Heart left ventricle (tissue), 16 donors: ENCODE measurements at places on chromosomes 11 and 22.

GRCh38 chr11:134560566-134561330, 148.7 kb upstream of the B3GAT1 start:
- no peak for DNase-seq
- no peak overlapping the region for H3K4me3 ChIP-seq

GRCh38 chr11:77065878-77066228, 918 bp upstream of the CAPN5 start:
- no peak for DNase-seq
- H3K27ac ChIP-seq = peak overlapping the region; percentile 95
- H3K4me3 ChIP-seq = peak overlapping the region; percentile 97
- no peaks in the 10 kb centered on the region for H3K27me3 ChIP-seq
- H3K4me1 ChIP-seq = peaks cover 6% of the 10 kb centered on the region

DNA sequence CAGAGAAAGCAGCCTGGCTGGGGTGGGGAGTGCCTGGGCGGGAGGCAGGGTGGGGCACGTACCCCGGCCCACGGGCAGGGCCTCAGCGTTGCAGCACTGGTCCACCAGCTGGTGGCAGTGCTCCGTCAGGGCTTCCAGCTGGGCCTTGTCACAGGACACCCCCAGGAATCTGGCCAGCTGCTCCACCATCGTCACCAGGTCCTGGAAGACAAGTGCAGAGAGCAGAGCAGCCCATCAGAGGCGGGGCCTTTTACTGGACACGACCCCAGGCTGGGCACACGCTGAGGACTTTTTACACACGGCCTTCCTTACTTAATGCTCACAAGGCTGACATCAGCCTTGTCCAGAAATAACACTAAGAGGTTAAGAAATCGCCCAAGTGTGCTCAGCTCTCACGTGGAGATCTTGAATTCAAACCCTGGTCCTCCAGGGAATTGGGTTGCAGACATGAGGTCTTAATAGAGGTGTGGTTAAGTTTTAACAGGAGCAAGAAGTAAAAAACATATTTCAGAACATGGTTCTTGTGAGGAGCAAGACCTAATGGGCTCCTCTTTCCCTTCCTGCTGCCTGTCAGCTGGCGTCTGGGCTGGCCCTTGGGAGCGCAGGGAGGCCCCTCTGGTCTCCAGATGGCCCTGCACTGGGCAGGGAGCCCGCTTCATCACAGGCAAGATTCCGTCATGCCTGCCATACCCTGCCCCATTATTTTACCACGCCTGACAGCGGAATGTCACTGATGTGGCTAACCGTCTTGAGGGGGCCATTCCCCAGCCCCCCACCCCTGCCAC, 17.1 kb upstream of the EFCAB6 start:
- H3K36me3 ChIP-seq = no peaks in the 10 kb centered on the region
- peak overlapping the region; percentile 75 for H3K27ac ChIP-seq
- peaks cover 35% of the 10 kb centered on the region for H3K4me1 ChIP-seq

DNA sequence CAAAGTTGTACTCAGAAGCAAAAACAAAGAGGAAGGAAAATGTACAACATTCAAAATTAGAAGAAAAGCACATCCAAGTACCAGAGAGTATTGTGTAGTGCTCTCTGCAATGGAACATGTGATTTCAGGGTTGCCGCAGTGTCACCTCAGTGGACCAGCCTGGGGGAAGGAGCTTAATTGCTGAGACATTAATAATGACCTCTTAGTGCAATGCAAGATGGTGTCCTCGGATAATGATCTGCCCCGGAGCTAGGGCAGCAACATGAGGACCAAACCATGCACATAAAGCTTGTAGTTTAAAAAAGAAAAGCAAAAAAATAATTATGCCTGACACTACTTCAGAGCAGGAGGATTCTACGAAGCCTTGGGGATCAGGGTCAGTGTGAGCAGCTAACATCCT, 11.3 kb upstream of the JHY start:
- H3K36me3 ChIP-seq = no peaks in the 10 kb centered on the region
- H3K27ac ChIP-seq = no peak overlapping the region
- no peak overlapping the region for H3K4me3 ChIP-seq
- DNase-seq = no peak
- peaks cover 12% of the 10 kb centered on the region for H3K27me3 ChIP-seq

GRCh38 chr11:76592025-76592914, 78.3 kb downstream of the LRRC32 start:
- H3K27me3 ChIP-seq = no peaks in the 10 kb centered on the region
- H3K27ac ChIP-seq = no peak overlapping the region
- H3K4me1 ChIP-seq = peaks cover 16% of the 10 kb centered on the region
- H3K36me3 ChIP-seq = no peaks in the 10 kb centered on the region
- H3K4me3 ChIP-seq = no peak overlapping the region

DNA sequence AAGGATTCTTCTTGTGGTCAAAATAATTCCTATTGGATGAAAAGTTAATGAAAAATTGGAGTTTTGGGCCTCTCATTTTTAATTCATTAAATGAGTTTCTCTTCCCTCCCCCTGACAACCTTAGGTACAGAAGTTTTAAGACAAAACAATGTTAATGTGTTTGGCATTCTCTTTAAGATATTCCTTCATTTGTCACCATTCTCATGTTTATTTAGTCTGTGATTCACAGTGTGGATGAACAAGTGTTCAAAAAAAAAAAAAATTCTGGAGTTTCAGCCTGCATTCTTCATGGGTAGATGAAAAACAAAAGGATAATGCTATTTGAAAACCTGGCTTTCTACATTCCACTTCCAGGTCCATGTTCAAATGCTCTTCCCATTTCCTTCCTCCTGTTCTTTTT, 172.6 kb upstream of the LUZP2 start:
- H3K36me3 ChIP-seq = no peaks in the 10 kb centered on the region
- H3K27ac ChIP-seq = no peak overlapping the region
- H3K4me3 ChIP-seq = no peak overlapping the region
- no peaks in the 10 kb centered on the region for H3K4me1 ChIP-seq
- H3K27me3 ChIP-seq = no peaks in the 10 kb centered on the region

DNA sequence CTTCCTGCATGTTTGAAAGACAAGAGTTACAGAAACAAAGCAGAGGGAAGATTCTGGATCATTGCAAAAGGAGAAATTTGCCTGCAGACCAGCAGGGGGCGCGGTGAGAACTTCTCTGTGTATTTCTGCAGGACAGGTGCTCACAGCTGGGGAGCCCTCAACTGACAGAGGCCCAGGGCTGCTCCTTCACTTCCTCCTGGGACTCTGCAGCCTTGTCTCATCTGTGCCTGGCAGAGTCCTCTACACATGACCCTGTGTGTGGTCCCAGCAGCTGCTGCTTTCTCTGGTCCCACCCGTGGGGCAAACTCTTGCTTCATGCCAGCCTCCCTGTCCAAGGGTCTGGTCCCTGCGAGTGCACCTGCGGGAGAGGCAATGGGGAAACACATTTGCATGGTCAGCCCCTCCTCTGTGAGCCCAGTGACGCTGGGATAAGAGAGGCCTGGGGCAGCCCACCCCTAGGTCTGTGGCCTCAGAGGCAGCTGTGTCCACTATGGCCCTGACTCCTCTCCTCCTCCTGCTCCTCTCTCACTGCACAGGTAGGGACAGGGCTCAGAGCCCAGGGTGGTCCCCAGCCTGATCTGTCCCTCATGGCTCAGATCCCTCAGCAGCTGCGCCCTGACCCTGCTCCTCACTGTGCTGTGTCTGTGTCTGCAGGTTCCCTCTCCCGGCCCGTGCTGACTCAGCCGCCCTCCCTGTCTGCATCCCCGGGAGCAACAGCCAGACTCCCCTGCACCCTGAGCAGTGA, 43.2 kb upstream of the VPREB1 start:
- no peak overlapping the region for H3K27ac ChIP-seq
- DNase-seq = peak; percentile 53
- no peaks in the 10 kb centered on the region for H3K4me1 ChIP-seq
- no peak overlapping the region for H3K4me3 ChIP-seq
- no peaks in the 10 kb centered on the region for H3K36me3 ChIP-seq

DNA sequence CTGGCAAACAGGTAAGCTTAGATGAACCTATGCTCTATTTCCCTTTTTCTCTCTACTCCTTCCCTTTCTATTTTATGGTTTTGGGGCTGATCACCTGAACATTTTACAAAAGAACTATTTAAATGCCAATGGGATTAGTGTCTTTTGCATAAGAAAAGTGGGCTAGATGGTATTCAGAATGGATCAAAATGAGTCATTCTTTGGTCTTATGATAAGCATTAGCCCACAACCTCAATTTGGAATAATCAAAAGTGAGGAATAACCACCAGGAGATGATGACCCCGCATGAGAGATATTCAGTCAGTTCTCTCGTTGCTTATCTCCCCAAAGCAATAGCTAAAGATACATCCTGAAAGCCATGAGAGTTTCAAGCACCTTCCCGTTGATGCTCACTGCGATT, 399.0 kb upstream of the CADM1 start:
- H3K4me3 ChIP-seq = no peak overlapping the region
- H3K27ac ChIP-seq = no peak overlapping the region
- no peaks in the 10 kb centered on the region for H3K4me1 ChIP-seq
- no peak for DNase-seq

- H3K4me3 ChIP-seq = no peak overlapping the region
- no peaks in the 10 kb centered on the region for H3K36me3 ChIP-seq
- H3K27ac ChIP-seq = no peak overlapping the region
- DNase-seq = no peak
- H3K4me1 ChIP-seq = peaks cover 18% of the 10 kb centered on the region
These were observed 31.4 kb downstream of the ZC3H12C start for GRCh38 chr11:110124605-110125004.

- no peak overlapping the region for H3K4me3 ChIP-seq
- peak; percentile 9 for DNase-seq
- H3K27me3 ChIP-seq = no peaks in the 10 kb centered on the region
- H3K27ac ChIP-seq = no peak overlapping the region
These were observed 41.9 kb upstream of the SMIM38 start for GRCh38 chr11:69113646-69114340.

GRCh38 chr22:20946080-20946986, 20.7 kb upstream of the AIFM3 start:
- peaks cover 15% of the 10 kb centered on the region for H3K36me3 ChIP-seq
- H3K27me3 ChIP-seq = no peaks in the 10 kb centered on the region
- no peak overlapping the region for H3K27ac ChIP-seq
- no peak for DNase-seq

DNA sequence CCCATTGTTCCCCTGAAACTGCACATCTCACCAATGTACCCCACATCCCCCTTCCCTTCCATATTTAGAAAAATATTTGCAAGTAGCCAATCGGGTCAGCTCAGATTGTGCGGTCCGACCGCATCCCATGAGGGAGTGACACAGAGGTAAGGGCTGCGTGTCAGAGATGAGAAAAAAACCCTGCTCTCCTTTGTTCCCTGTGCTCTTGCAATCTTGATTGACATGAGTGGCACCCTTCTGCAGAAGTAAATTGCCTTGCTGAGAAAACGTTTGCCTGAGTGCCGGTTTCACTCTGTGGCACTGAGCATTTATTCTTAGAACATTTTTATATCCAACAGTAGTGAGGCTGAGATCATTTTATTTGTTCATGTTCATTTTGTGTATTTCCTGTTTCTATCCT, 81.6 kb upstream of the CCDC90B start:
- no peaks in the 10 kb centered on the region for H3K4me1 ChIP-seq
- no peak overlapping the region for H3K4me3 ChIP-seq
- no peaks in the 10 kb centered on the region for H3K36me3 ChIP-seq
- H3K27ac ChIP-seq = no peak overlapping the region
- DNase-seq = no peak
- no peaks in the 10 kb centered on the region for H3K27me3 ChIP-seq

DNA sequence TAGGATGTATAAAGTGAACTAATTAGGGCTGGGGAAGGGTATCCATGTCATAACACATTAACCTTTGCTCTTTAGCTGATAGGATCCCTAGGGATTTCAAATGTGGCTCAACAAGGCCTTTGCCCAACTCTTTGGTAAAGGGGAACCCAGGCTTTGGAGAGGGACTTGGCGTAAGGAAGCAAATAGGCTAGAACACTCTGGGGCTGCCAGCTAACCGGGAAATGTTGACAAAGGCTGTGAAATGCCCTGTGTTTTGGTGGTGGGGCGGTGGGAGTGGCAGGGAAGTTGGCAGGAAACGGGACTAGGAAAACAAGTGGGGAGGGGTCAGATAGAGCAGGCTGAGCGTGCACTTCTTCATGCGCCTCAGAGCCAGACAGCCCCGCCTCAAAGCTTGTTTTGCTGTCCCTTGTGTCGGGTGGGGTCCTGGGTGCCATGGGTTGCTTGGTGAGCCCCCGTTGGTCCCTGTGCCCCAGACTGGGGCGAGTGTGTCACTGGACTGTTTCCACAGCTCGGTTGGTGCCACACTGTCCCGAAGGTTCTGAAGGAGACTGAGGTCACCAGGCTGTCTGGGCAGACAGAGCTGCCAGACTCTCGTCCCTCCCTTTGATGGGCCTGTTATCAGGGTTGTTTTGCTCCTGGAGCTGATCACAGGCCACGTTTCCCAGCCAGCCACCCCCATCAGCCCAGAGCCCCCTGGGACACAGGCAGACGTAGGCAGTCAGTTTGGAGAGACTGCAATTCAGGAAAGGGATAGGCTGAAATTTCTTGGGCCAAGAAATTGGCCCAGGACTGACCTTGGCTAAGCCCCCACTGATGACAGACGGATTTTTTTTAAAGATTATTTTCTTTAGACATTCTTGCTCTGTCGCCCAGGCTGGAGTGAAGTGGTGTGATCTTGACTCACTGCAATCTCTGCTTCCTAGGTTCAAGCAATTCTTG, 19.6 kb downstream of the KCTD21 start:
- H3K36me3 ChIP-seq = peaks cover 14% of the 10 kb centered on the region
- no peaks in the 10 kb centered on the region for H3K27me3 ChIP-seq
- no peak overlapping the region for H3K4me3 ChIP-seq
- DNase-seq = peak; percentile 89
- H3K27ac ChIP-seq = peak overlapping the region; percentile 79

GRCh38 chr11:47854667-47855066, 6.5 kb upstream of the NUP160 start:
- no peaks in the 10 kb centered on the region for H3K36me3 ChIP-seq
- H3K27me3 ChIP-seq = no peaks in the 10 kb centered on the region
- DNase-seq = no peak

GRCh38 chr11:133834682-133835592, 10.4 kb downstream of the SPATA19 start:
- H3K36me3 ChIP-seq = no peaks in the 10 kb centered on the region
- peaks cover 13% of the 10 kb centered on the region for H3K27me3 ChIP-seq
- H3K27ac ChIP-seq = no peak overlapping the region
- DNase-seq = peak; percentile 50
- no peaks in the 10 kb centered on the region for H3K4me1 ChIP-seq

DNA sequence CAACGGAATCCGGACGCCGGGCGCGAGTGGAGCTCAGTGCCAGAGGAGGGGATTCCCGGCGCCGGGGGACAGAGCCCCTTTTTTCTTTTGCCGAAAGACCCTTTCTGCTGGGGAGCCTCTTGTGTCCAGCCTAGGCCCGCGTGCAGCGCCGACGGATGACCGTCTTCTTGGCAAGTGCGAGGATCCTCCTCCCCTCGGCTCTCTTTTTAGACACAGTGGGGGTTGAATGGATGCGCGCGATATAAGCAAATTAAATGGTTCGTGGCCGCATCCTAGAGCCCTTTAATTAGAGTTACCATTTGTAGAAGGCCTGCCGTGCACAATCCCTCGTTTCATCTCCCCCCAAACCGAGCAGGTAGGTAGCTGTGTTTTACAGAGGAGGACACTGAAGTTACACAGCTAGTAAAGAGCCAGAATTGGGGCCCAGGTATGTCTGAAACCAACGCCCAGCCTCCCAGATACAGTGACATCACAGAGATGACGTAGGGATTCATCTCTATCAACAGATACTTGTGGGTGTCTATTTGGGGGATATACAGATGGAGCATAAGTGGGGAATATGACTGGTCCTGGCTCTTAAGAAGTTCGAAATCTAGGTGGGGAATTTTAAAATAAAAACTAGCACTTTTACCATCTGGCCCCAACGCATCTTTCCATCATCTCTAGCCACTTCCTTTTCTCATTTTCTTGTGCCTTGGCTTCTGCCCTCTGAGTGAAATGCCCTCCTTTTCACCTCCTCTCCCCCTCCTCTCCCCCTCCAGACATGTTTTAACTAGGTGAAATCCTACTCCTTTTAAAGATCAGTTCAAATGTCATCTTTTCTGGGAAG, 875 bp downstream of the TCP11L1 start:
- H3K36me3 ChIP-seq = no peaks in the 10 kb centered on the region
- no peak for DNase-seq
- H3K4me3 ChIP-seq = peak overlapping the region; percentile 83
- H3K27ac ChIP-seq = peak overlapping the region; percentile 97
- H3K27me3 ChIP-seq = no peaks in the 10 kb centered on the region
